LoVo (cell line): ENCODE measurements at places on chromosomes 12 and 14.

- DNase-seq = no peak
Measured at GRCh38 chr14:85071447-85071846, 458.5 kb upstream of the FLRT2 start.

DNA sequence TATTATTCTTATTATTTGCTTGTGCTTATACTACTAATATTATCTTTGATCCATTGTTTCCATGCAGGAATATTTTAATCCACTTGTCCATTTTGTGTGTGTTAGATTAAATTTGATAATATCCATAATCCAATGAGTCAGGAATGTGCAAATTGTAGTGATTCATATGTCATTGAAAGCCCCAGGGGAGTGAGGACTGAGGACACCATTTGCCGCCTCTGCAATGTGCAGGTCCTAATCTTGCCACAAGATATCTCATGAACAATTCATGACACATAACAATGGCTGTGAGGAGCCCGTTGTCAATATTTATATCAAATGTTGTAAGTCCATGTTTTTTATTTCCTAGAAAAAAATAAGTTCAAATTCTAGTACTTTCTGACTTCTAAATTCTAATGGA, 250.5 kb downstream of the ZFP36L1 start:
- no peak for DNase-seq

DNA sequence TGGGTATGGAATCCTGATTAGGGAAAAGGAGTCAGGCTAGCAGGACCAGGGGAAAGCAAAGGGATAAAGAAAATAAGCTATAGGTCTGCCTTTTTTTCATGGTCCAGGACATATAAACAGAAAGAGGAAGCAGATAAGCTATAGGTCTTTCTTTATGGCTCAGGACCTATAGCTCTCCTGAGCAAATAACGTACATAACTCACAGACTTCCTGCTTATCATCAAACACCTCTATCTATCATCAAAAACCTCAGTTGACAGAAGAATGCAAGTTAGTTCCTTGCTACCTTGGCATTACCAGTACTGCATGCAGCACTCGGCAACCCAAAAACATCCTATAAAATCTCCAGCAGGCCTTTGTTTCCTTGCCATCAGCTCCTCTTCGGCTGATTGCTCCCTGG, 238.7 kb upstream of the OR4E1 start:
- DNase-seq = no peak

GRCh38 chr12:52581481-52581880, 7.8 kb upstream of the KRT74 start:
- no peak for DNase-seq

GRCh38 chr14:106585692-106586091, 1059.3 kb downstream of the TMEM121 start:
- no peak for DNase-seq

- DNase-seq = peak; percentile 77
Measured at GRCh38 chr14:68862954-68863594, 70.2 kb upstream of the ZFP36L1 start.

DNA sequence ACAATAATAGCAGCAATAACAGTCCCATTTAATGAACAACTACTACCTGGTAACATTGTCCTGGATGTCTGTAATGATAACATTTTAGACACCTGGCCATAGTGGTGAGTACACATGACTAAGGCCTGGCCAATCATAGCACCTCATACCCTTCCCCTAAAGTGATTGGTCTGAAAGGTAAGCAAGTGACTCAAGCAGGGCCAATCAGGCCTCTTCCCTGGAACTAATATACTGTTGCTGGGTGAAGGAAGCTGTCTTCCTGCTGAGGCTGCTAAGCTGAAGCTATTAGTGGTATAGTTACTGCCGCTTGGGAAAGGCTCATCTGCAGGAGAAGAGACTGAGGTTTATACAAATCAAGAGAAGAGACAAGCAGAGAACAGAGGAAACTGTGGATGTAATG, 18.7 kb upstream of the NOS1 start:
- no peak for DNase-seq

GRCh38 chr14:24054324-24054641, 2.5 kb downstream of the CARMIL3 start:
- DNase-seq = no peak

GRCh38 chr12:69163681-69164362, 75.5 kb upstream of the CPSF6 start:
- no peak for DNase-seq

DNA sequence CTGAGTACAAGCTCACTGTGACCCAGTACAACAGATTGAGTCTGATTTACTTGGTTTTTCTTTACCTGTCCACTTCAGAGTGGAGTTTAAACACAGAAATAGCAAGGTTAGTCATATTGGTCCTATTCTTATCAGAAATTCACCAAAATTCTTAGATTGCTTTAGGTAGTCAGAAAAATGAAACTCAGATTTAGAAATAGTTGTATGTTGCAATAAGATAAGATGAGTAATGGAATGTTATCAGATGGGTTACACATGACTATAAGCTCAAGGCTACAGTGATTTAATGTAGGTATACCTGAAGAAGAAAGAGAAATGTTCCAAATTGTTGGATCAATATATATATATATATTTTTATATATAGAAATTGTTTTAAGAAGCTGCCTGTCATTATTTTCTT, 524.1 kb downstream of the LRFN5 start:
- DNase-seq = no peak

- no peak for DNase-seq
Measured at GRCh38 chr12:46160981-46161690, 107.7 kb downstream of the SLC38A1 start.

- no peak for DNase-seq
Measured at GRCh38 chr14:61444215-61444768, 122.9 kb downstream of the PRKCH start.

DNA sequence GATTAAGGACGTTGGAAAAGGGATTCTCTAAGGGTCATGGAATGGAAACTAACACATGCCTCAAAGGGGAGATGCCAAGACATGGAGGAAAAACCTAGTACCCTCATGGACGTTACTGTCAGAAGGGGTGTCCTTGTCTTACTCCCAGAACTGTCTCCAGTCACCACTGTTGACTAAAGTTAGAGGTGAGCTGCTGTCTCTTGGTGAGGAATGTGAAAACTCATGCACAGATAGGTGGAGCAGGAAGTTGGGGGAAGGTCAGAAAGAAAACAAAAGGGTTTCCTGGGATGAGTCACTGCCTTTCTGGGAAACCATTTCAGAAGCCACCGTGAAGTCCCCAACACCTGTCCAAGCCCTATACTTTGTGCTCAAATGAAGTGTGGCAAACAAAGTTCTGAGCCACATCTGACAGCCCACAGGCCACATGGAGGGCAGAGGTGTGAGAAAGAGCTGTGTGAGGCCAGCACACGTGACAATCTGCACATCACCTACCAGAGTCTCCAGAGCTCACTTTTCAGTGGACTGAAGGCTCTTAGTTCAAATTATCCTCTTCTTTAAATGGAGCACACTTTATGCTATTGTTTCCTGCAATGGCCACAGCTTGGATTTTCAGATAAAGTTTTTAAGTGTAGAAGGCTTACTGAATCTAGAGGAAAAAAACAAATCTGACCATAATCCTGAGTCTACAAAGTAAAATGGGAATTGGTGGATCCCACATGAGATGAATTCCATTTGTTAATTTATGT, 92.9 kb upstream of the EGLN3 start:
- DNase-seq = peak; percentile 84

GRCh38 chr12:31756977-31757420, 28.2 kb upstream of the AMN1 start:
- DNase-seq = peak; percentile 87

- DNase-seq = no peak
Measured at GRCh38 chr12:69623970-69624369, 13.3 kb upstream of the LRRC10 start.

DNA sequence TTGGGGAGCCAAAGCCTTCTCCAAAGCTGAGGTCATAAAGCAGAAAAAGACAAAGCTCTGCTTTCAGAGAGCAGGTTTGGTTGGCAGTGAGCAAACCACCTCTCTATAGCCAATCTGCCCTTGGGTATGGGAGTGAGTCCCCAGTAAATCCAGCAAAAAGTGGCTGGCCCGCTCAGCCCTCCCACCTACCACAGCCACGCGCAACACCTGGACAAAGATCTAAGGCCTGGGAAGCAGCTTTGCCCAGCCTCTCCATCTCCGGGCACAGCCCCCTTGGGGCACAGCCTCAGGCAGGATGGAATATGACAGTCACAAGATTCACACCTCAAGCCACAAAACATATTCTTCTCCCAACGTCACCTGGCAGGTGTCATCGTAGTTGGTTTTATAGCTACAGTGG, 211.7 kb upstream of the EEA1 start:
- no peak for DNase-seq
